Fibroblast of skin of scalp (primary cell): ENCODE measurements at places on chromosomes 16 and 17.

GRCh38 chr17:72517413-72518158 lies 396.8 kb downstream of the SOX9 start:
- no peak for DNase-seq

DNA sequence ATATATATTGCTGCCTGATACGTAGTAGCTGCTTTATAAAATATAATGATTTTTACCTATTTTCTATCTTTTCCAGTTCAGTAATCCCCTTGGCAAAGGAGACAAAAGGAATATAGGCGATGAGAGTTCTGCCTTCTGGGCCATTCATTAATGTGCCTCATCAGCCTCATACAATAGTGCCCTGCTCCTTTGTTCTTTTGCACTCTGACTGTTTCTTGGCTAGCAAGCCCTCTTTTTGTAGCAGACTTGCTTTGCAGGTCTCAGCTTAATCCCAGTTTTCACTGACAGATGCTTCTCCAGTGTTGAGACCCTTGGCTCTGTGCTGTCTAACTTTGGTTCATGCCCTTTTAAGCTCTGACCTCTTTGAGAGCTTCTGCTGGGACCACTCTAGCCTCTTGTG lies 10.4 kb downstream of the HSD17B2 start:
- DNase-seq, result no peak

GRCh38 chr16:24896439-24896838 lies 50.7 kb downstream of the SLC5A11 start:
- DNase-seq, result no peak

DNA sequence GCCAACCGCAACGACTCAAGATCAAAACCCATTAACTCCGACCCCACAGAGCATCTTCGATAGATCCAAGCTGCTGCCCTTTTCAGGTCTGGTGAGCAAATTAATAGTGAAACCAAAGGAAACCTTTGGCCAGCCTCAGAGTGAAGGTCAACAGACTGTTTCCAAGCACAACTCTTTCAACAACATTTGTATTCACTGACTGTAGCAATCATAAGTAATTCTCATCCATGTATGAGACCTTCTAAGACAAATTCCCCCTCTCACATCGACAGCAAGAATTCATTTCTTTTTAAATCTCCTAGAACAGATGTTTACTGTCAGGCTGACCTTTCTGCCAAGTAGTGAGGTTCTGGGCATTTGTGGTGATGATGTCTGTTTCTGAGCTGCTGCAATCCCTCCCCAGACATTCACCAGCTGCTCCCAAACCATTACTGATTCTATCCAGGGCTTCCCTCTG lies 64.2 kb downstream of the SLC39A11 start:
- peak; percentile 55 for DNase-seq

GRCh38 chr17:4369557-4370230 lies 3.2 kb upstream of the UBE2G1 start:
- no peak for DNase-seq

DNA sequence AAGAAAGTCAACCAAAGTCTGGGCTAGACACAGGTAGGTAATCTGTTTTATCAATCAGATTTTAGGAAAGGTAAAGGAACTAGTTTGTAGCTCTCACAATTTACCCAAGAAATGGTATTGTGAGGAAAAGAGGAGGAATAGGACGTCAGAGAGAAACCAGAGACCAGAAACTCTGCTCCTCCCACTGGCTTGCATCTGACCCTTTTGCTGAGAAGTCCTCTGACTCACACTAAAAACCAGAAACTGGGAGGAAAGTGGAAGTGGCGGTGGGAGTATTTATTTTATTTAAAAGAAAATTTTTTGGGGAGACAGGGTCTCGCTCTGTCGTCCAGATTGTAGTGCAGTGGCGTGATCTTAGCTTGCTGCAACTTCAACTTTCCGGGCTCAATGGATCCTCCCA lies 38.0 kb upstream of the MNT start:
- peak; percentile 15 for DNase-seq
